ENCODE measurements at places on chromosomes 2 and 18.
A peak's percentile ranks its signal among the peaks of the same experiment; 100 is the strongest.

DNA sequence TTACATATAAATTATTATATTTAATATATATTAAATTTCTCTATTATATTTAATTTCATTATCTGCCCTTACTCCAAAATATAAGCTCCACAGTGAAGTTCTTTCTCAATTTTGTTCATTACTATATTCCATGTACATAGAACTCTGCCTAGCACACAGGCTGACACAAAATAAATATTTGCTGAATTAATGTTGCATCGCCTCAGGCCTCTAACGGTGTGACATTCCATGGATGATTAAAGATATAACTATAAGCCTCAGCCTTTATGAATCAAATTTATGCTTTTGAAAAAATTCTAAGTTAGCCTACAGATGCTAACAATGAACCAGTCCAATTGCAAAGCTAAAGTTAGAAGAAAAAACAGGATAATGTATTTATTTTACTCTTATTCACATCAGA lies 1337.2 kb upstream of the NRXN1 start:
- DNase-seq: no peak

DNA sequence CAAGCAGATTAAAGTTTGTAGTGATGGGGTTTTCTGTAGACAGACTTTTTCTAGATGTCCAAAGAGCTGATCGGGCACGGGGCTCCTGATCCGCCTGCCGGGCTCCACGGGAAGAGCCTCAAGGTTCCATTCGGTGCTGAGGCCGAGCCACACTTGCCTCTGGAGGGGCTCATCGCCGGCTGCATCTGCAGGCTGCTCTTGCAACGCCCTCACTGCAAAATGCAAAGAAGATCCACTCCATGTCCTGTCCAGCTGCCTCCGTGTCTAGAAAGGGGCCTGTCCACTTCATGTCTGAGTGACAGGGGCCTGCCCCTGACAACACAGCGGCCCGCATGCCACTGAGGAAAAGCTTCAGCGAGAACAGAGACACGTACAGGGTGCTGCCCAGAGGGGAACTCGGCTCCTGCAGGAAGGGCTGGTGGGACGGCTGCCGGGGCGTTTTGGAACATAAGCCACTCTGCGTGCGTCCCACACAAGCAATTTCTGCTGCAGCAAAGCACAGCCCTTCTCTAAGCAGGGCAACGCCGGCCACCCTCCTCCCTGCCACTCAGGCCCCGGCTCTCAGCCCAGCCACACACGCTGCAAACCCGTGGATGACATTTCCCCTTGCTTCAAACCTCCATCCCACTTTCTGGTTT lies 53.6 kb upstream of the CTDP1 start:
- no peak for DNase-seq

DNA sequence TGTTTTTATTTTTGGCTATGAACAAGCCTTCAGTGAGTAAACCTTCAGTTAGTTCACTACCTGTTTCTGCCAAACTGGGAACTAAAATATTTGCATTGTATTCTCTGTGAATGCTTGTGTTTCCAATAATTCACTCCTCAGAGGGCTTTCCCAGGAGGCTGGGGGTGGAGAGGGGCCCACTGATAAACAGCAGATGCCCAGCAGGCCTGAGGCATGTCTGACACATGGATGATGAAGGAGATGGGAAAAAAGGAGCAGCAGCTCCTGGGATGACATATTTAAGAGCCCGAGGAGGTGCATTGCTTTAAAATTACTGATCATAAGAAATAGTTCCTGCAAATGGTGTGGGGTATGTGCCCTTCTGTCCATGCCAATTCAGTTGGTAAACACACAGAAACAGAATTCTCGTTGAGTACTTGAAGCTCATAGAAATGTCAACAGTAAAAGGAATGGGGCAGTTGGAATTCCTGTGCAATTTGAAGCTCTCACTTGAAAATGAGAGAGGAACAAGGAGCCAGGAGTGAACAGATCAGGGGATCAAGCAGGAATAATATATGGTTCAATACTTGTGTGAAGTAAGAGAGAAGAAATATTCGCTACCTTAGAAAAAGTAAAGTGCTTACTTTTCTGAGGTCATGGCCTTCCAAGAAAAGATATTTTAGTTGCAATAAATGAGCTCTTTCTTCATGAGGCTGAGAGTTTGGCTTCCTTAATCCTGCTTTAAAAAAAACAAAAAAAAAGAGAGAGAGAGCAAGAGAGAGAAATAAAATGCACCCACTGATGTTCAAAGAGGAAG lies 22.0 kb upstream of the HNMT start:
- no peak for DNase-seq

GRCh38 chr18:60162388-60162787 lies 210.2 kb downstream of the MC4R start:
- no peak for DNase-seq

DNA sequence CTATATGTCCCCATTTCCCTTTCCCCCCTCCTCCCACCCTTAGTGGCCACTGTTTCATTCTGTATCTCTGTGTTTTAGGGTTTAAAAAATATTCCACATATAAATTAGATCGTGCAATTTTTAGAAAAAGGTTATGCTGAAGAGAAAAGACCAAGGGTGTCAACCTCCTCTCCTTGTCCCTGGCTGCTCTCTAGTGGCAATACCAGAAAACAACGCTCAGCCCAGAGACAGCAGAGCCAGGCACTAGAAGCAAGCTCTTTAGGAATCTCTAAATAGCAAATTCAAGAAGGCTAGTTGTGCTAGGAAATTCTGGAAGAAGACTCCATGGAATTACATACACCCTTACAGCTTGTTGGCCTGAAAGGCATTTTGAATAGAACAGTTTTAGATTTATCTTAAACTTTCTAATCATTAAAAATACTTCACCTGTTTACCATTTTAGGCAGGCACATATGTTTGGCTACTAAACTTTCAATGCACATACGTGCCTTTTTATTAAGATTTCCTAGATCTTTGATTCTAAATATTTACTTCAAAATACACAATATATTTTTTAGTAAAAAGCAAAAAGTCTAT lies 35.1 kb upstream of the RASGRP3 start:
- DNase-seq: no peak

- no peak for DNase-seq
These were observed 217.1 kb upstream of the PID1 start for GRCh38 chr2:229488232-229488631.

GRCh38 chr2:15527074-15527739 lies 33.9 kb downstream of the NBAS start:
- DNase-seq: no peak

DNA sequence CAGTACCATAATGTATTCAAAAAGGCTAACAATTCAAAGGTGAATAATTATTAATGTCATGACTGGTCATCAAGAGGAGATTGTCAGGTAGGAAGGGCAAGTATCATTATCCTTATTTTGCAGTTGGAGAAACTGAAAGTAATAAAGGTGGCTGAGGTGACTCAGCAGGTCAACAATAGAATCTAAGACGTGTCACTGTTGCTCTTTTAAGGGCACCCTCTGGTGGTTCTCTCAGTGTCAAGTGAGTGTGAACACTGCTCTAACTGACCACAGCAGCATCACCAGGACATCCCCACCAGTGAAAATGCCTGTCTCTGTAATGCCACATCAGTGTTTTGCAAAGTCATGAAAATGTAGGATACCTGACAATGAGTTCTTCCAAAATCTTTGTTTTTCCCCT lies 69.7 kb downstream of the DCC start:
- DNase-seq: no peak

DNA sequence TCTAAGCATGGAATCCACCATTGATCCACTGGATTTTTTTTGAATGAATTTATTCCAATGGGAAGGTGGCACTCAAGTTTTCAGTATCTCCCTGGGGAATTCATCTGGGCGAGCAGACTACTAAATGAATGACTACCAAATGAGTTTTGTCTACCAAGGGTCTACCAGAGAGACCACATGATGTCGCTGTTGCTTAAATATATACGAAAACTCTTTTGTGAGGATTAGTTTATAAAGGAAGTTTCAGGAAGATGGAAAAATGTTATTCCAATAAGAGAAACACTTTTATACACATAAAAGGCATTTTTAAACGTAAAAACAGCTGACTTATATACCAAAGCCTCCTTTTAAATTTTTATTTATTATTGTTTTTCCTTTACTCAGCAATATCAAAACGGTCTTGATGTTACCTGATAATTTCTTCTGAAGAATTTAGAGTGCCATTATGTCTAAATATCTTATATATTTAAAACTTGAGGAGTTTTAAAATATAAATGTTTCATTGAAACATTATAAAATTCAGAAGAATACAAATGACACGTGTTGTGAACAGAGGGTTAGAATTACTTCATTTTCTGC lies 139.7 kb downstream of the HRH4 start:
- DNase-seq: no peak

DNA sequence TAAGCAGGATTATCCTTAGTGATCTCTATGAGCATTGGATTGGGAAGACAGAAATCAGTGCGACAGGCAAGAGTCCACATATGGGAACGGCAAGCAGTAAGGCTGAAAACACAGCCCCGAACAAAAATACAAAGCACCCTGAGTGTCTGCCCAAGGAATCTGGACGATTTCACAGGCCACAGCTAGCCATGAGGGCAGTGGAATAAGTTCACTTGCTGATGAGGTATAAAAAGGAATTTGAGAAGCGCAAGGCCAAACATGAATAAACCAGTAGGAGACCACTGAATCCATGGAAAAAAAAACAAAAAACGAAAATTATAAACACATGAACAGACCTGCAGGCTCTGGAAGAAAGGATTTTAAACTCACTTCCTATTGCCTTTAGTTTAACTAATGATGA lies 24.3 kb downstream of the WDSUB1 start:
- DNase-seq: no peak

DNA sequence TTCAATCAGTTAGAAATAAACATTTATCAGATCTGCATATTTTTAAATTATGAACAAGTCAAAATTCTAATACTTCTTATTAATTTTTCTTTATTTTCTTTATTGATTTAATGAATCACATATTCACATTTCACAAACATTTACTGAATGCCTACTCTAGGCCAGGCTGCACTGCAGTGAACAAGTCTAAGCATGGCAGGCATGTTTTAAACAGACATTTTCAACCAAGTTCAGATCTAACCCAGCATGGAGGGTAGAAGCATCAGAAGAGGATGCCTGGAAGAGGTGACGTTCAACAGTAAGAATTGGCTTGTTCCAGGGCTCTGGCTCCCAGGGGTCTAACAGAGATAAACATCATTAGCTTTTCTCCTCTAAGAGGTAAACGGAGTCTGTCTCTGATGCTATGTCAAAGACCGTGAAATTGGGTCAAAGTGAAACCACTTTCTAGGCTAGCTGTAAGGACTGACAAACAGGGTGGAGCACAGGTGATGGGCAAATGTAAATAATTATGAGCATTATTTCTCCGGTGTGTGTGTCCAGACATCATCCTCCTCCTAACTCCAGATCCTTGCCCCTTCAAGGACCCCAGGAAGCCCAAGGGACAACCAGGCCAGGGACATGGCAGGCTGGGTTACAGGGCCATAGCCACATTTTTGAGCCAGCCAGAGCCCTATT lies 50.6 kb downstream of the UNC50 start:
- DNase-seq: peak; percentile 7

DNA sequence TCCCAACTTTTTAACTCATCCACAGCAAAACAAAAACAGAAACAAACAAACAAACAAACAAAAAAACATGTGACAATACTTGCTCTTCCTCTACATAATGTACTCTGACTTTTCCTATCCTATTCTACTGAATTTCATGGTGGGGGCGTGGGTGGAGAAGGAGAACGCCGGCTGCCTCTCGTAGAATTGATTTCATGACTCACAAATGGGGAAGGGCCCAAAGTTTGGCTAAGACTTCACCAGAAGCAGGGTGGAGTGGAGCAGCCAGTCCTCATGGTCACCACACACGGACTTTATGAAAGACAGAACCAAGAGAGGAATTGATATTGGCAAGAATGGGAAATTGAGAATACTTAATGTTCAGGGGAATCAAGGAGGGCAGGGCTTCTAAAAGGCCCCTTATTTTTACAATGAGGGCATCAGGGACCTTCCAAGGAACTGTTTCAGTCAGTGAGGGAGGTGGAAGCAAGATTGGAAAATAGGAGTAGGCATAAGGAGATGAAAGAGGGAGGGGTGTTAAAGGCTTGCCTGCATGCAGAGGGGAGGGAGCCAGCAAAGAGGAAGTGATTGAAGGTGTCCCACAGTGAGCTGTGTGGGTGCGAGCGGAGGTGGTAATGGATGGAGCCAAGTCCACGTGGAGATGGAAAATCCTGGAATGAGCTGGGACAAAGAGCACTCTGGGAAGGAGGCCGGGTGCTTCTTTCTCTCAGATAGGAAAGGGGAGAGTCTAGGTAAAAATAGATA lies 27.9 kb downstream of the MARCHF4 start:
- no peak for DNase-seq

- no peak for DNase-seq
These were observed 49.1 kb downstream of the CCDC195 start for GRCh38 chr2:224666951-224667553.

GRCh38 chr2:9430316-9431293 lies 7.2 kb downstream of the CPSF3 start:
- DNase-seq: no peak

- no peak for DNase-seq
These were observed 84.4 kb downstream of the TPGS2 start for GRCh38 chr18:36744261-36744876.

DNA sequence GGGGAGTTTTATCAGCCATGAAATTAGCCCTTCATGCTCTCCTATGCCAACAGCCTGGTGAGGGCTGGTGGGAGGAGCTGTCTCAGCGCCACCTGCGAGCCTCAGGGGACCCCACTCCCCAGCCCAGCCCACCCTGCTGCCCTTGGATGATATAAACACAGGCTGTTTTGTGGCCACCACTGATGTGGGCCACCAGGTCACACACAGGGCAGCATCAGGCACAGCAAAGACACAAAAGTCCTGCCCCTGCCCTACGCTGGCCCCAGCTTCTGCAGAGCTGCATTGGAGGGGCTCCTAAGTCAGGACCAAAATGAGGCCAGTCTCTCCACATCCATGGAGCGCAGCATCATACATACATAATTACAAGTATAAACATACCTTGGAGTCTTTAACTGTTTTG lies 110.6 kb upstream of the TEX51 start:
- DNase-seq: no peak

DNA sequence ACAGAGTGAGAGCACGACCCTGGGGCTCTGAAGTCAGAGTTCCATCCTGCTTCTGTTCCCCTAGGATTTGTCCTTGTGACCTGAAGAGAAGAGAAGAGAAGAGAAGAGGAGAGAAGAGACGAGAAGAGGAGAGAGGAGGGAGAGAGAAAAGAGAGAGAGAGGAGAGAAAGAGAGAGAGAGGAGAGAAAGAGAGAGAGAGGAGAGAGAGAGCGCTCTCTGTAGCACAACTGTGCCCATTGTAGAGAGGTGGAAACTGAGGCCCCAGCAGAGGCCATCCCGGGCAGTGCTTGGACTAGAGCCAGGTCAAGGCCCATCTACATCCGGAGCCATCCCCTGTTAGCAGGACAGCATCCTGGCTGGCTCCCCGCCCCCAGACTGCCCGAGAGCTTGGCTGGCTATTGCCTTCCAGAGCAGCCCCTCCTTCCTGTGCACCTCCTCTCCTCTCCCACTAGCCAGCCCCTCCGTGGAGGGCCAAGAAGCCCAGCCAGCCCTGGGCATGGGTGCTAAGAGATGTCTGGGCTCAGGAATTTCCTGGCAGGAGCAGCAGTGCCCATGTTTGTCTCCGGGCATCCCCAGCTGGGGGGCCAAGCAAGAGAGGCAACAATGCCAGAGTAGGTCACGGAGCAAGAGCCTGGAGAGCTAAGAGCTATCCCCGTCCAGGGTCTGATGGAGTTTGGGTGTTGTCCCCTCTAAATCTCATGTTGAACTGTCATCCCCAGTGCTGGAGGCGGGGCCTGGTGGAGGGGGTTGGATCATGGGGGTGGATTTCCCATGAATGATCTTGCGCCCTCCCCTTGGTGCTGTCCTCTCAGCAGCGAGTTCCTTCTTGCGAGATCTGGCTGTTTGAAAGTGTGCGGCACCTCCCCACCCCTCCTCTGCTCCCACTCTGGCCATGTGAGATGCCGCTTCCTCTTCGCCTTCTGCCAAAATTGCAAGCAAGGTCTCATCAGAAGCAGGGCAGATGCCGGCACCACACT lies 18.2 kb upstream of the GPR55 start:
- DNase-seq: peak; percentile 49

Data from stimulated activated CD4-positive, alpha-beta T cell treated with anti-CD3 and anti-CD28 coated beads, Interleukin-12 subunit alpha, Interleukin-12 subunit beta, amount 100 ng/mL, for 24 hours (primary cell).